CD4-positive, alpha-beta T cell treated with Interleukin-21 for 1 hour (primary cell): ENCODE measurements at places on chromosomes 5 and 9.

DNA sequence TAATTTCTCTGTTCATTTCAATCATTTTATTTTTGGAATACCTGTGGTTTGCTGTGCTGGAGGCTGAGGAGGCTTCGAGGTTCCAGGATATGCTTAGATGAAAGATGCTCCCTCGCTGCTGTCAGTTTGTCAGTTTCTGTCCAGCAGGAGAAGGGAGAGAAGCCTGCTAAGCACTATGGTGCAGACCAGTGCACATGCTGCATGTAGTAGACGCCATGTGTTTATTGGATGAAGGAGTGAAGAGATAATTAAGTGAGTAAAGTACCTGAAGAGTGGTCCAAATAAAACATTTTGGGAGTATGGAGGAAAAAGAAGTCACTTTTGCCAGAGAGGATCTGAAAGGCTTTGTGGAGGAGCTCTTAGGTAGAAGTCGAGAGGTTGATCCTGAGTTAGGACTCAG lies 2.1 kb downstream of the PDZD2 start:
- DNase-seq: no peak

DNA sequence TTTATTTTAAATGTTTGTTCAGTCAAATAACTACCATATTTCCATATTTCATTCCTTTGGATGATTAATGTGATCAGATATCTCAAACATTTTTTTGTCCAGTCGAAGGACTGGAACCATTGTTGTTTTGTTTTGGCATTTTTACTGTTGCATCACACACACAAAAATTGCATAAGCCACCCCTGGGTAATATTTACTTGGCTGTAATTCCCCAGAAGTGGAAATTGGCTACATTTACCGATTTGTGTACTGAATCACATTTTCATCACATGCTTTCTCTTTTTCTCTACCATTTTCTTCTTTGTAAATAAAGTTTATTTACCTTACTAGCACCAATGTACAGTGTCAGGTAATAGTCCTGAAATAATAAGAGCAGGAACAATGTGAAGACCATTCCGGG lies 1729.7 kb upstream of the WWC1 start:
- no peak for DNase-seq

- DNase-seq: no peak
These were observed 203.6 kb downstream of the NR3C1 start for GRCh38 chr5:143199843-143200242.

GRCh38 chr5:137114529-137114928 lies 384.6 kb downstream of the SPOCK1 start:
- no peak for DNase-seq

DNA sequence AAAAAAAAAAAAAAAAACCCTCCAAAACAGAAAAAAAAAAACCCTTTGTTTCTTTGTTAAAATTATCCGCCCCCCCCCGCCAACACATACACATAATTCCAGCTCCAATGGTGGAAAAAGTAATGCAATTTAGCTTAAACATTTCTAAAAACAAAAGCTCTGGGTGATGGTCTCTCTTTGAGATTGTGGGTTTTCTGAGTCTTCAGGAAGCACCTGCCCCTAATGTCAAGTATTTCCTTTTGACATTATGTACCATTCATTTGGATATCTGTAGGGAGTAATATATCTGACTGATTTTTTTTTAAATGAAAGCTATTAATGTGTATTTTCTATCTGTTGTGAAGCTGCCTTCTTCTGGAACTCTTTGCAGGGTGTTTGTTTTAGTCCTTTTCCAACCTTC lies 389.7 kb downstream of the TAF11L14 start:
- no peak for DNase-seq

DNA sequence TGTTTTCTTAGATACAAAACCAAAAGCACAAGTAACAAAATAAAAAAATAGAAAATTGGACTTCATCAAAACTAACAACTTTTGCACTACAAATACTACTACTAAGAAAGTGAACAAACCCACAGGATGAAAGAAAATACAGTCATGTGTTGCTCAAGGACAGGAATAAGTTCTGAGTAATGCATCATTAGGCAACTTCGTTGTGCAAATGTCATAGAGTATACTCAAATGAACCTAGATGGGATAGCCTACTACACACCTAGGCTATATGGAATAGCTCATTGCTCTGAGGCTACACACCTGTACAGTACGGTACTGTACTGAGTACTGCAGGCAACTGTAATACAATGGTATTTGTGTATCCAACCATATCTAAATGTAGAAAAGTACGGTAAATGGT lies 88.3 kb downstream of the RAPGEF1 start:
- no peak for DNase-seq

GRCh38 chr5:56185768-56186311 lies 47.3 kb downstream of the ANKRD55 start:
- no peak for DNase-seq

GRCh38 chr9:21789541-21790037 lies 12.8 kb upstream of the MTAP start:
- DNase-seq: peak; percentile 82

DNA sequence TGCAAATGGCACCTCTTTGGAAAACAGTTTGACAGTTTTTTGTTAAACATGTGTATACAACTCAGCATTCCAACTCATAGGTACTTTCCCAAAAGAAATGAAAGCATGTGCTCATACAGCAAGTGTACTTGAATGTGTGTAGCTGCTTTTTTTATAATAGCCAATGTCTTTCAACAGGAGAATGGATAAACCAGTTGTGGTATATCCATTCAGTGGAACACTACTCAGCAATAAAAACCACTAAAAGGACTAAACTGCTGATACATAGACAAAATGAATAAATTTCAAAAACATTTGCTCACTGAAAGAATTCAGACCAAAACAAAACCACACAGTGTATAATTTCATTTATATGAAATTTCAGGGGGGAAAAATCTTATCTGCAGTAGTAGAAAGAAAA lies 267.3 kb downstream of the NR2F1-AS1 start:
- DNase-seq: no peak

- peak; percentile 69 for DNase-seq
These were observed 13.4 kb upstream of the TNIP1 start for GRCh38 chr5:151094030-151094851.

DNA sequence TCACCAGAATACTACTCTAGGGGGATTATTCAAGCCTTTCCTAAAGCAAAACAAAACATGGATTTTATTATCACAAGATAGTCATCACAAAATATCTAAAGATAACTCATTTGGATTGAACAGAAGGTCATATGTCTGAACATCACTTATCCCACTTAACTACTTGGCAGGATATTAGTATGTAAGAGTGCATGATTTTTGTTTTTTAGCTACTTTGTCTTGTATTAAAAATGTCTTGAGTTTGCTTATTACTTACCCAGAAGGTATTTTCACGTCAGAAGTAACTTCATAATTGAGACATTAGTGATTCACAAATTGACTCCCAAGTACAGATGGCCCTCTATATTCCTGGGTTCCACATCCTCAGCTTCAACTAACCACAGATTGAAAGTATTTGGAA lies 113.8 kb downstream of the TLE4 start:
- DNase-seq: no peak

- no peak for DNase-seq
These were observed 97.7 kb upstream of the LMX1B start for GRCh38 chr9:126515873-126516505.

GRCh38 chr9:76022317-76022716 lies 131.8 kb downstream of the PCSK5 start:
- DNase-seq: no peak

- no peak for DNase-seq
These were observed 522.7 kb downstream of the HTR1A start for GRCh38 chr5:63439537-63439936.

DNA sequence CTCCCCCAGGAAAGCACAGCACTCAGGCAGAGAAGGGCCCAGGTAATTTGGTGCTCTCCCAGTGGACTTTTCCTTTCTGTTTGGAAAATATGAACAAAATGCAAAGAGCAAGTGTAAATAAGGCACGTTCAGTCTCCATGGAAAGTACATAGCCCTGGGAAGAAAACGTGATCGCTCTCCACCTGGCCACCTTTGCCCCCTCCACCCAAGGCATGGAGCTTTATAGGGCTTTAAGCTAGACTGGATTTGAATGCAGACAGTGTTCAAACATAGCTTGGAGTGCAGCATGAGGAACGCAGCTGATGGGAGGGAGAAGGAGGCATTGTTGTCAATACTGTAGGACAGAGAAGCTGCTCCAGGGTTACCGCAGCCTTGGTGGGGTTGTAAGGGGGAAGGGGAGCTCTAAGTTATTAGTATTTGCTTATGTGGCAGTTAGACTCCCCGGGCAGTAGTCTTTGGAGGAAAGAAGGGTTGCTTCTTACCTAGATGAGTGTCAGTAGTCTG lies 500.2 kb downstream of the SPOCK1 start:
- DNase-seq: no peak

DNA sequence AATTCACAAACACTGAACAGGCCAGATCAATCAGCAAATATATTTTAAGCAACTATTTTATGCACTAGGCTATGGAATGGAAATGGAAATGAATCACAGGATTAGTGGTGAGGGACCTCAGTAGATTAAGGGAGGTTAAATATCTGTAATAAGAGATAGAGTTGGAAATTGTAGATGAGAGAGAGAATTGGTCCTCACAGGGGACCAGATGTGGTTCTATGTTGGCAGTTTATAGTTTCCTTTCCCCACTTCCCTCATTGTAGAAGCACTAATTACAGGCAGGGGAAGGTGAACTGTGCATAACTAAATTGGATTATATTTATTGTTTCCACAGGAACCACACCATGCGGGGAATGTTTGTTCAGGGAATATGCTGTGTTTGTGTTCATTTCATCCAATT lies 496.2 kb downstream of the ARHGEF28 start:
- no peak for DNase-seq

DNA sequence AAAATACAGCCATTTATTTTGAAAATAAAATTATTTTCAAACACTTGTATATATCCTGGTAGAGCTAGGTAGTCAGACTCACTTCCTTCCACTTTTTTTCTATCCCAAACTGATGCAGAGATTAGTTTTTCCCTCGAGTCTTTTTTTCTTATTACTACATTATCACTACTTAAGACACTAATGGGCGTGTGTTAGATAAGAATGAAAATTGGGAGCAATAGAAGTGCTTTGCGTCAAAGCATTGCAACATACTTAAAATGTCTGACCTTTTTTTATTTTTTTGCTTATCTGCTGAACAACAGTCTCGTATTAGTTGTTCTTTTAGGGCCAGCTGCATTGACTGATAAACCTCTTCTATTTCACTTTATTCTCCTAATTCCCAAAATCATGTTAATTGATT lies 1278.7 kb downstream of the CDH12 start:
- no peak for DNase-seq
